ENCODE measurements at places on chromosomes 3 and 15.

DNA sequence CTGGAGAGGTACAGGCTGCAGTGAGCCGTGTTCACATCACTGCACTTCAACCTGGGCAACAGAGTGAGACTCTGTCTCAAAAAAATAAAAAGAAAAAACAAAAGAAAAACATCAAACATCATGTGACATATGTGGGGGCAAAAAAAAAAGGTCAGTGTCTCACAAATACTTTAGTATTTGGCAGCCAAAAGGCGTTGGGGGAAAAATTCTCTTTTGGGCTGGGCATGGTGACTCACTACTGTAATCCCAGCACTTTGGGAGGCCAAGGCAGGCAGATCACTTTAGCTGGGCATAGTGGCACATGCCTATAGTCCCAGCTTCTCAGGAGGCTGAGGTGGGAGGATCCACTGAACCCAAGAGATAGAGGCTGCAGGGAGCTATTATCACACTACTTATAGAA is 47.6 kb downstream of the TMCC1 start:
- peak; percentile 21 for DNase-seq

DNA sequence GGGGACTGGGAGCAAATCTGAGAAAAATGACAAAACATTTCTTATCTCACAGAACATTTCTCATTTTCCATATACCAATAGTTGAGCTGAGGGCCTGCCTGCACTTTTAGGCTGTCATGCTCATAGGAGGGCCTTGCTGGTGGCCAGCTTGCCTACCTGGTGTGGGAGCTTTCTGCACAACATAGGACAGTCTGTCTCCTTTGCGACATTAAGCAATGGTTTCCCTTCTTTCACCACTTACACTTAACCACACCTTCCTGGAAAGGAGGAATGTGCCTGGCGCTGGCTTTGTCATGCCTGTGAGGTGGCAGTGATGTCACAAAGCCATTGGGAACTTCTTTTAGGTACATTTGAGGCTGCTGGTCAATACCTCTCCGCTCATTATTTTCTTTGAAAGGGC is 5.7 kb downstream of the SNAPC5 start:
- no peak for DNase-seq

DNA sequence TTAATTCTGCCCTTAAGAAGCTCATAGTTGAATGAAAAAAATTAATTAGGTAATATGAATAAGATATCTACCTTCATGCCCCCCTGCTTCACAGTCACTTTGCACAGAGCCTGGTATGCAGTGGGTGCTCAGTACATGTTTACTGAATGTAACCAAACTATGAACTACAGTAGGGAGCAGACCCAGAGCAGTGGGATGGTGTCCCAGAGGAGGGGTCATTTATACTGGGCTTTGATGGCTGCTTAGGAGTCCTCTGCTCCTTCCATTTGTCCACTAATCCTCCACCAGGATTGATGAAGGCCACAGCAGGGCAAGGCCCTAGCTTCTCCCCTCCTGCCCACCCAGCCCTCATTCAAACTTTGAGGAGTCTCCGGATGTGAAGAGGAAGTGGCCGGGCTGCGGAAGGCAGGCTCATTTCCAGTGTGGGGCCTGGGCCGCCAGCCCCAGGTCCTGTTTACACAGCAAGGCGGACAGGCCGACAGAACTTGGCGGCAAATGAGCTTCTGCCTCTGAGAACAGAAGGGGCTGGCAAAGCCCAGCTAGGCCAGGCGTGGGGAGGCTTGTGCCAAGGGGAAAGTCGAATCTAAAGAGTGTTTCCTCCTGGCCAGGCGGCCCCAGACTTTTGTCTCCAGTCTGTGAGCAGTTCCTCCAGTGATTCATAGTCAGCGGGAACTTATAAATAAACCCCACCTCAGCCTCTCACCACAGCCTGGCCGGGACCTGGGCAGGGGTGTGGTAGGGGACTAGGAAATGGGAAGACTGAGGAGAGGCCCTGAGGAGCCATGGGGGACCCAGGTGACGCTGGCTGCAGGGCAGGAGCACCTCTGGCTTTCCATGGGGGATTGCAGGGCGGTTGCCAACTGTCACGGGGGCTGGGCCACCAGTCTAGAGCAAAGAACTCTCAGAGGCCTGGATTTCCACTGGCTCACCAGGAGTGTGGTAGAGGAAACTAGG is 51.6 kb upstream of the LCTL start:
- DNase-seq, result peak; percentile 94

GRCh38 chr15:52261498-52262242 is 33.9 kb downstream of the MYO5C start:
- peak; percentile 73 for DNase-seq

DNA sequence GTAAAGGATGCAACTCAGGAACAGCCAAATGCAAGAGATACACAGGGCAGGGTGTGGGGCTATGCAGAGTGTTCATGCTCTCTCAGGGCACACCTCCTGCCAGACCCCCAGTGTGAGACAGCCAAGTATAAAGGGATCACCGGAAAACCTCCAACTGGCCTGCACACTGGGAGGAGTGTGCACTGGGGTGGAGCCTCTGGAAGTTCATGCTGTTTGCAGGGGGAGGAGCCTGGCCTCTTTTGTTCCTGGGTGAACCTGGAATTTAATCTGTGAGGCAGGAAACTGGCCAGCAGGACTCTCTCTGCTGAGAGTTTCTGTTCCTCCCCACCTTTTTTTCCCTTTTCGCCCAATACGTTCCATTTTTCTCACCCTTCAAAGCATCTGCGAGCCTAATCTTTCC is 204.1 kb downstream of the WNT5A start:
- no peak for DNase-seq

DNA sequence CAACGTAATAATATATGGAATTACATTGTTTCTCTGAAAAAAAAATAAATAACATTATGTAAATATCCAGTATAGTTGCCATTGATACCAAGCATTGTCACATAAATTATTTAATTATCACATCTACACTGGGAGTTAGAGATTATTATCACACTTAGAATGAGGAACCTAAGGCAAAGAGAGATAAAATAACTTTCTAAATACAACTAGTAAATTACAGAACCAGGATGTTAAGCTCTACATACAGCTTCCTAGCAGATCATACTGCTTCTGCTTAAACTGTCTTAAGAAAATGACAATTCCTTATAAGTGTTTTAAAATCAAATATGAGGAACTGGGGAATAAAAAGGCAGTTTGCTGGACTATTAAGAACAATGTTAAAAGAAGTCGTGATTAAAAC is 104.5 kb downstream of the NSUN3 start:
- DNase-seq, result no peak

GRCh38 chr3:71050538-71051258 is 532.8 kb downstream of the FOXP1 start:
- DNase-seq, result no peak

DNA sequence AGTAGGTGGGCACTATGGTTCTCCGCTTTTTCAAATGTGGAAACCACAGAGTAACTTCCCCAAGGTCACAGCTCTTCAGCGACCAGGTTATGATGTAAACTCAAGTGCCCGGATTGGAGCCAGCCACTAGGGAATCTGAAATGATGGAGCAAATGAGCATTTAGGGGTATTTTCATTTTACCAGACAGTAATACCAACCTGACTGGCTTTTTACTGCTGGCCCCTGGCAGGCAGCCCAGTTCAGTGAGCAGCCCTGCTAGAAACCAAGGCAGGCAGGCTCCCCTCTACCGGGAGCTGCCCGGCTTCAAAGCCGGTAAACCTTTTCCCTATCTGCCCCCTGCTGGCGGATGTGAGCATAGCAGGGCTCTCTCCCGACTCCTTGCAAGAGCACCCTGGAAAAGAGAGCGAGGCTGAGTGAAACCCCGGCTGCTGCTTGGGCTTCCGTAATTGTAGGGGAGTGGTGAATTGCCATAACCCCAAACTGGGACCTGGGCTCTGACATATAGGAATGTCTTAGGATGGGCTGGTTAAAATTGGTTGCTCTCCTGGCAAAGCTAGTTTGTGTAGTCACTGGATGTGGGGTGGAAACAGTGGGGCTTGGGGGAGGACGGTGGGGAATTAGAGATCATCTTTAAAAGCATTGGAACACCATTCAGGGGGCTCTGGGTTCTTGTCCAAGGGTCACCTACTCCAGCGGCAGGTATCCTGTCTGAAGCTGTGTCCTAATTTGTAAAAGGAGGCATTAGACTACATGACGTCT is 98.0 kb upstream of the TNFAIP8L3 start:
- peak; percentile 77 for DNase-seq

DNA sequence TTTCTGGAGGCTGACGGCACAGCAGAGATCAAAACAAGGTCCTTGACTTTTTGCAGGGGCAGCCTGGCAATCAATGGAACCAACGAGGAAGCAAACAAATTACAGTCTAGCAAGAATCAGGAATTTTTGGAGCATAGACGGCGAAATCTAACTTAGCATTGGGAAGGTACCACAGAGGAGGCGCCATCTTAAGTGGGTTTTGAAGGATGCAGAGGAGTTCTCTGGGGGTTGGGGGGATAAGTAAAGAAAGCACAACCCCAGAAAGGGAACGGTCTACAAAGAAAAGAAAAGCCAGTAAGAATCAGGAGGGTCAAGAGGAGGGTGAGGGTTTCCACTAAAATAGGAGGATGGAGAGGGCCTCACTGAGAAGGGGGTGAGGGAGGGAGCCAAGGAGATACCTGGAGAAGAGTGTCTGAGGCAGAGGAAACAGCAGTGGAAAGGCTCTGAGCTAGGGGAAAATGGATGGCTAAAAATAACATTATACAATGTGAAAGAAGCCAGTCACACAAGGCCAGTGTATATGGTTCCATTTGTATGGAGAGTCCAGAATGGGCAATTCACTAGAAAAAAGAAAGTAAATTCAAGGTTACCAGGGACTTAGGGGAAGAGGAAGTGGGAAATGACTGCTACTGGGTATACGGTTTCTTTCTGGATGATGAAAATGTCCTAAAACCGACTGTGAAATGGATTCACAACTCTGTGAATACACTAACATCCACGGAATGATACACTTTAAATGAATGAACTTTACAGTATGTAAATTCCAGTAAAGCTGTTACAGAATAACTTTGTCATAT is 25.2 kb upstream of the IQSEC1 start:
- DNase-seq, result no peak

DNA sequence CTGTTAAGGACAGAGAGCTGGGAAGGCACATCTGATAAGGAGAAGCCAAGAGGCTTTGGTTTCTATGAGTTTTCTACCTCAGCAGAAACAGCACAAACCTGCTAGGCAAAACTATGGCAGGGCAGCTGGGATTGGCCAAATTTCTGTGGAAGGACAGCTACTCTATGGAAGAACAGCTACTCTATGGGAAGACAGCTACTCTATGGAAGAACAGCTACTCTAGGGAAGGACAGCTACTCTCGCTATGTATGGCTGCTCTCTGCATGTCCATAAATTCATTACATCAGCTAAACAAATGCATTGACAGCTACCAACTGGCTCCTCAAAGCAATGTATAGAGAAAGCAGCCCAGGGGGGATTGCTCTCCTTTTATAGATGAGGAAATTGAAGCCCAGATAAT is 24.8 kb downstream of the MASP1 start:
- DNase-seq, result no peak

GRCh38 chr3:20490996-20491395 is 305.0 kb upstream of the SGO1 start:
- DNase-seq, result no peak

- DNase-seq, result peak; percentile 61
Measured at GRCh38 chr3:141255846-141256261, 24.2 kb downstream of the PXYLP1 start.

GRCh38 chr15:90881978-90882721 is 2.2 kb upstream of the FES start:
- no peak for DNase-seq

DNA sequence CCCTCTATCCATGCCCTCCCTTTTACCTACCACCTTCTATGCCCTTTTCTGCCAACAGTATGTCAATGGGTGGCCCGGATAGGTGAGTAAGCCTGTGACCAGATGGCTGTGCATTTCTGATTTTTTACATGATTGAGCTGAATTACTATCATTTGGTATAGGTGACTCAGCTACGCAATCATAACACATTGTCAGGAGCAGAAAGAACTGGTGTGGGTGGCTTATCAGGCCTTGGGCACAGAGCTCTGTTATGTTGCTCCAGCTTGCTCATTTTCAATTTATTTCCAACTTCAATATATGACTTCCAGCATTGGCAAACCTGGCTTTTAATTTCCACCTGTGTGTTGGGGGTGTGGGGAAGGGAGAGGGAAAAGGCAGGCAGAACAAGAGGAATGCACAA is 86.6 kb upstream of the AGBL1 start:
- no peak for DNase-seq

- DNase-seq, result no peak
Measured at GRCh38 chr3:164113371-164114332, 964.6 kb downstream of the SI start.

DNA sequence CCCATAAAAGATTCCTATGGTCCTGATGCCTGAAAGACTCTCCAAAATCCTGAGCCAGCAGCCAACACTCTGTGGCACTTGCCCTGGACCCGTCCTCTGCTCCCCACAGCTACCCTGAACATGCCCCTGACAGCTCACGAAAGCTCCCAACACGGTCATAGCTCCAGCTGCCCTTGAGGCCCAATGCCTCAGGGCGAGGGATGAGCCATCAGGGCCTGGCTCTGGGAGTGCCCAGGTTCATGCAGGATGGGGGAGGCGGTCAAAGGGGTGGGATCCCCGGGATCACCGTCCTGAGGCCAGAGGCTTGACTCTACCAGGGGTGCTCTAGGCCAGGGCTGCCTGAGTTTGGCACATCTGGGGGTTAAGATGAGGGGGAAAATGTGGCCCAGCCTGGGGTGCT is 72.7 kb upstream of the RPL32 start:
- no peak for DNase-seq

- peak; percentile 7 for DNase-seq
Measured at GRCh38 chr3:15659254-15659975, 57.9 kb downstream of the BTD start.

DNA sequence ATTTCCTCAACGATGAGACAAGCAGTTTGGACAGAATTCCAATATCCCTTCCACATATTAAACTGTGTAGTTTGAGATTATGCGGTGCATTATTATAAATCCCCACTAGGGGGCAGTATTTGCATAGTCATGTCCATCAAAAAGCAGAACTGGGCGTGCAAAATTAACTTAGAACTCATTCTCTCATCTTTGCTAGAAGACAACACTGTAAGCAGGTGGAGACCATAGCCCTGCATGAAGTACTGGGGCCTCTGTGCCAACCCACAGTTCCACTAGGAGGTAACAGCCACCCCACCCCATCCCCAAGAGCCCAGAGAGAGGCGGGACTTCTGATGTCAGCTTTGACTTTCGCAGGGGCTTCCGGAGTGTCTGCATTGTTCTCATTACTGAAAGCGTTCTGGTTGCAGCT is 106.6 kb upstream of the TMC3 start:
- DNase-seq, result peak; percentile 68

GRCh38 chr3:140922634-140923033 is 19.0 kb upstream of the SLC25A36 start:
- DNase-seq, result peak; percentile 58

- DNase-seq, result no peak
Measured at GRCh38 chr3:153439780-153440179, 277.8 kb downstream of the RAP2B start.

- no peak for DNase-seq
Measured at GRCh38 chr3:79113876-79114275, 653.9 kb downstream of the ROBO1 start.

- peak; percentile 26 for DNase-seq
Measured at GRCh38 chr3:192947421-192947820, 29.8 kb upstream of the MB21D2 start.

- DNase-seq, result no peak
Measured at GRCh38 chr3:169054471-169054870, 609.0 kb downstream of the MECOM start.

Measured in GM23248 (cell line).